ENCODE measurements at places on chromosomes 2 and 18. TPM values are rescaled to one million over a fixed set of nuclear protein-coding genes. Genes with fewer than 3 reads are reported as not detected.

Gene RPRM
- 7.7 TPM for total RNA-seq

Gene MAP2
- total RNA-seq: 3.0 TPM

Gene PROM2
- 176 TPM for total RNA-seq

Gene IRS1
- 40.0 TPM for total RNA-seq

Gene GDF7
- total RNA-seq: 11.0 TPM

Gene WIPF1
- 35.7 TPM for total RNA-seq

Gene GALR1
- not detected for total RNA-seq

Gene C2orf66
- 1.0 TPM for total RNA-seq

Gene TXNDC2
- 0.21 TPM for total RNA-seq

Gene COBLL1
- 207 TPM for total RNA-seq

Gene FSIP2
- 5.8 TPM for total RNA-seq

Gene GALNT5
- total RNA-seq: 0.29 TPM

Gene ANKRD62
- total RNA-seq: not detected

Gene PASK
- total RNA-seq: 17.4 TPM

Gene SCYGR4
- not detected for total RNA-seq

Gene TCF4
- 86.7 TPM for total RNA-seq

Gene NRP2
- 55.8 TPM for total RNA-seq

Gene CSRNP3
- total RNA-seq: 6.4 TPM

Measured in ureter (tissue), 1 donor.